Naive thymus-derived CD4-positive, alpha-beta T cell (primary cell): ENCODE measurements at places on chromosomes 6 and 20.

DNA sequence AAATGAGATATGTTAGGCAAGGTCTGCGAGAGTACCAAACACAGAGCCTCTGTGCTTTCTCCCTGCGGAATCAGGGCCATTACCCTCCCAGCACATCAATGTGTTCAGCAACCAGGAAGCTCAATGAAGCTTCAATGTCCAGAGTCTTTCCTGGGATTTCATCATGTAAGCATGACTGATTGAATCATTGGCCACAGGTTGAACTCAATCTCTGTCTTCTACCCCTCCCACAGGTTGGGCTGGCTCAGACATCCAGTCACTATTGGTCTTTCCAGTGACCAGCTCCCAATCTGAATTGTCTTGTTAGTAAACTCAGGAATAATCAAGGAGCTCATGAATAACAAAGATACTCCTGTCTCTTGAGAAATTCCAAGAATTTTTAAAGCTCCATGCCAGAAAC is 2.7 kb upstream of the DTD1 start:
- DNase-seq = no peak

GRCh38 chr6:126959765-126960164 is 158.7 kb upstream of the RSPO3 start:
- no peak for DNase-seq

DNA sequence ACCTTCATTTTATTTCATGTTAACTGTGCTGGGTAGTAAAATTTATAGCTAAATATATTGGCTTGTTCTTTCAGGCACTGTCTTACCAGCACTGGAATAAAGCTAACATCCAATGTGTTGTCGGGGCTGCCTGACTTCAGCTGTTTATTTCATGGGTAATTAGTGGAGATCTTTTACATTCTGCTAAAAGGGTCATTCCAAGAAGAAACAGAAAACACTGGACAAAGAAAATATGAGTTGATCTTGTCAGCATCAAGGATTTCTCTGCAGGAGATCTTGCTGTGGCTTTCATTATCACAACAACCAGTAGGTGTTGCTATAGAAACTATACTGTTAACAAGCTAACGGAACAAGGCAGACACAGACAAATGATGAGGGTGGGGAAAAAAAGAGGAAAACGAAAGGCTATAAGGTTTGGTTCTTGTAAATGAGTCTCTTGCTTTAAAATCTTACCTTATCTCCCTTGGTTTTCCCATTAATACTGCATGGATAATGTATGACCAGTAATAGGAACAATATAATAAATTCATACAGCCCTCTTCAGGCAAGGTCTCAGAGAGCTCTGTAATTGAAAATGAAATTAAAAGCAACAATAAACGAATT is 206.8 kb downstream of the SIM1 start:
- no peak for DNase-seq

- no peak for DNase-seq
These were observed 34.3 kb downstream of the HLA-DMB start for GRCh38 chr6:32906539-32906938.

GRCh38 chr6:15770347-15771143 is 107.7 kb upstream of the DTNBP1 start:
- DNase-seq = no peak

DNA sequence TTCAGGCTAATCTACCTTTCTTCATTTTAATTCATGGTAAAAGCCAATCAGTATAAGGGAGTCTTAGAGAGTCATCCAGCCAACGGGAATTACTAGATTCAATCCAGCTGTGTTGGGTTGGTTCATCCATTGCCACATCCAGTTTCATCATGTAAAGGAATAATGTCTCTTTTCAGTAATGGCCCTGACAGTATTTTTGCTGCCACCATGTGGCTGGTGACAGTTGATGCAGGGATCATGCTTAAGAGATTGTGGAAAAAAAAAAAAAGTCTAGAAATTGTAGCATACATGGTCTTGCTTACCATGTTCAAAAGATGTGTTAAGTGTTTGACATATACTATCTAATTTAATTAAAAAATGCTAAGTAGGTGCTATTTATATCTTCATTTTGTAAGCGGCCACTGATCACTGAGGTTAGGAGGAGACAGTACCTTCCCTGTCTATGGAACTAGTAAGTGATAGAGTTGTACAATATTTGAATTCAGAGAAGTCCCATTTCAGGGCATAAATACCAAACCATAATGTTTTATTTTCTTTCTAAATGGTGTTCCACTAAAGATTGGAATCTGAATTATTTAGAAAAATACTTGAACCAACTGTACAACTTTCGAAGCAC is 135.9 kb downstream of the KHDRBS2 start:
- no peak for DNase-seq

DNA sequence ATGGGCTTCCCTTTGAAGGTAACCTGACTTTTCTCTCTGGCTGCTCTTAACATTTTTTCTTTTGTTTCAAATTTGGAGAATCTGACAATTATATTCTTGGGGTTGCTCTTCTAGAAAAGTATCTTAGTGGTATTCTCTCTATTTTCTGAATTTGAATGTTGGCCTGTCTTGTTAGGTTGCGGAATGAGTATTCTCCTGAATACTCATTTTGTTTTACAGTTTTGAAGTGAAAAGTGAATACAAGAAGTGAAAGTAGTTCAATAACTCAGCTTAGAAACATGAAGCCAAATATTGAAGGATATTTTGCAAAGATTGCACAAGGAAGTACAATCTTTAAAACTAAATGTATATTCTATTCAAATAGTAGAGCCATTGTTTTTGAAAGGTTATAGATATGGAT is 120.2 kb upstream of the MAP3K4 start:
- DNase-seq = no peak

- DNase-seq = no peak
These were observed 1.5 kb downstream of the TFAP2B start for GRCh38 chr6:50819904-50820868.

GRCh38 chr6:165031502-165031901 is 277.9 kb downstream of the C6orf118 start:
- no peak for DNase-seq

DNA sequence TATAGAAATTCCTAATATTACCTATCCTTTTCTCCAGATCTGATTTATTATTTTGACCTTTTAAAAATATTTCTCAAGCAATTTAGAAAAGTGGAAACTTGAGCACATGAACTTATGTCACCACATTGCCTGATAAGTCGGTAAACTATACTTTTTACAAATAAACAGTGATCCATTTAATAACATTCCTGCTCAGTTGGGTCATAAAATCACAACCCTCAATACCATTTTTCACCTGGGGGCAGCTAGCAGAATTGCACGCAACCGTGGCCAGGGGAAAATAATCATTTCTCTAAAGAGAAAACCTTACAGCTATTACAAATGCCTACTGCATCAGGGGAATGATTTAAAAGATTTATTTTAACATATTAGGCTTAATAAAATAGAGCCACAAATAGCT is 614.5 kb downstream of the PHF3 start:
- no peak for DNase-seq

- no peak for DNase-seq
These were observed 381 bp downstream of the MAP3K7 start for GRCh38 chr6:90586546-90586835.

DNA sequence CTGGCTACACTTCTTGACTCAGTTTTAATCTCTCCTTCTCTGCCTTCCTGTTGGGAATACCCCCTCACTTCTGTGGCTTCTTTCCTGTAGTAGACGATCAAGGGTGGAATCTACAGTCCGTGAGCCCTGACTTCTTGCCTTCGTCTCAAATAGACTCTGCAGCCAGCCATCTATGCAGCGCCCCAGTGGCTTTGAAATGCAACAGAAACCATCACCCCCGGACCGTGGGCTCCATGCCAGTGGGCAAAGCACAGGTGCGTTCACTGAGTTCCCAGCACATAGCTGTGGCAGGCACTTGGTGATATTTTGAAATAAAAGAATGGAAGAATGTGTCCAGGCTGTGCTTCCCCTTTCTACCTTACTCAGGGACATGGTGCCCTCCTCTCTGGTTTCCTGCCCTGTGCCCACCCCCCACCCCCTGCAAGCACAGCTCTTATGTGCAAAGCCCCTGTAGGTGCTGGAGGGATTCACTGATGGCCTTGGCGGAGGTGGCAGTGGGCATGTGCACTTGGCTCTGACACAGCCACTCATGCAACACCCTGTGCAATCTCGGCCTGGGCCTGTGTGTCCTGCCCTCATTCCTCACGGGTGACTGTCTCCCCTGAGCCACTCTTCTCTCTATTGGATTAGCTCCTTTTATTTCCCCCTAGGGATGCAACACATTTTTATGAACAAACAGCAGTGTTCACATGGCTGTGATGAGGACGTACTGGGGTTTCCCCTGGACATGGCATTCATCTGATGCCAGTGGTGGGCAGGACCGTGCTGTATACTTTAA is 5.5 kb upstream of the CDSN start:
- DNase-seq = no peak

- no peak for DNase-seq
These were observed 284.5 kb downstream of the PRKN start for GRCh38 chr6:162443101-162443500.

GRCh38 chr20:57124366-57124765 is 142.1 kb downstream of the BMP7 start:
- no peak for DNase-seq

DNA sequence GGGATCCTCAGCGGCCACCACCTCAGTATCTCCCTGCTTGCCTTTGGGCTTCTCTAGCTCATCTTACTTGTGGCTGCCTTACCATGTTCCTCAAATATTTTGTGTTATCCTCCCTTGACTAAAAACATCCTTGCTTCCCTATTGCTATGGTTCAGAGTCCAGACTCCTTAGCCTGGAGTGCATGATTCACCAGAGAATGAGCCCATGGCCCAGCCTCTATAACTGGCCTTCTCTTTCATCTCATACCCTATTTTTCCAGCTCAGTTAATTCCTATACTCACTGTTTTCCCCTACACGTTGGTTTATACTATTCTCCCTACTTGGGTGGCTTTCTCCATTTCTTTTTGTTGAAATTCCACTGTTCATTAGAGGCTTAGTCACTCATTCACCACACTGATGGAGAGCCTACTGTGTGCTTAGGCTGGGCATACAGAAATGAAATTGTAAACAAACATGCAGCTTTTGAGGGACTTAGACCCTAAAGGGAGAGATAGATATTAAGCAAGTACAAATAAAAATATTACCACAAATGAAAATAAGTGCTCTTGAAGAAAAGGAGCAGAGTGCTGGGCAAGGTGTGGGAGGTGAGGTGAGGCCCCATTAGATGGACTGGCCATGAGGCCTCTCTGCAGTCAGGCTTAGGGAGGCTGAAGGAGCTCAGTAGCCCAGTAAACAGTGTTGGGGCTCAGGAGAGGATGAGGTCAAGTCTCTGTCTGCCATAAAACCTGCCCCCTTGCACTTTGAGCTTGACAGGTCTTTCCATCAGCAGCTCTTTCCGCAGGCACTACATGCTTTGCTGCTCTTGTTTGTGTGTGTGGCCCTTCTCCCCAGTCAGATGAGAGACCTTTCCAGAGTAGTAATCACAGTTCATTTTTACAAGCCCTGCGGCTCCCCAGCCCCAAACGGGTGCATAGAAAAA is 109.3 kb downstream of the TCP11 start:
- no peak for DNase-seq

DNA sequence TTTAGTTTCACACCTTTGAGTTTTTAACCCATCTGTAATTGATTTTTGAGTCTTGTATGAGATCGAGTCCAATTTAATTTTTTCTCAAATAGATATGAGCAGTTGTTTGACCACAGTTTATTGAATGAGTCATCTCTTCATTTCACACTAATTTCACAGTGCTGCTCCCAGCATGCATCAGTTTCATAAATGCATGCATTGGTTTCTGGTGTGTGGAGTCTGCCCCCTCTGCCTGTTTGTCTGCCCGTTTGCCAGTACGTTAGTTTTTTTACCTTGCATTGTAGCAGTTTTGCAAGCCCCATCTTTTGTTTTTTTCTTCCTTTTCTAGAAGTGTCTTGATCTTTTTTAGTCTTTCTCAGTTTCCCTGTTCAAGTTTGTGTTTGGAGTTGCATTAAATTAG is 11.9 kb downstream of the SLX4IP start:
- no peak for DNase-seq

DNA sequence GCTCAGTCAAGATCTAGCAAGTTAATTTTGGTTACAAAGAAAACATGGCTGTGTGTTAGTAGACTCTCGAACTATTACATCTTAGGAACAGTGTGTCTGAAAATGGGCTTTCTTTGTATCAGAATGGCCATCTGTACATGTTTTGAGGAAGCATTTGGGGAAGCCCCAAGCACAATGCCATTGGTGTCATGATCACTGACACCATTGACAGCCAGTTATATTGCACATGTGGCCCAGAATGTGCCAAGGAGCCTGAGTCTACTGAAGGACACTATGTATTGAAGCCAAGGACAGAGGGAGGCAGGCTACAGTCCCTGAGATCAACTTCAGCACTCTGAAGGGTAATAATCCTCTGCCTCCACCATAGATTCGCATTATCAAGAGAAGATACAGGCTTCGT is 12.6 kb upstream of the FAM50B start:
- no peak for DNase-seq

GRCh38 chr20:23024701-23025100 is 10.4 kb upstream of the SSTR4 start:
- no peak for DNase-seq

GRCh38 chr20:52083627-52084232 is 107.8 kb downstream of the ZFP64 start:
- no peak for DNase-seq

GRCh38 chr6:5529733-5530132 is 268.4 kb downstream of the FARS2 start:
- DNase-seq = no peak

- no peak for DNase-seq
These were observed at the start of gene VWA7 for GRCh38 chr6:31776989-31777666. TSS of gene VWA7 (minus strand) at chr6:31777328. CDS start at chr6:31776779, 549 bp downstream.

DNA sequence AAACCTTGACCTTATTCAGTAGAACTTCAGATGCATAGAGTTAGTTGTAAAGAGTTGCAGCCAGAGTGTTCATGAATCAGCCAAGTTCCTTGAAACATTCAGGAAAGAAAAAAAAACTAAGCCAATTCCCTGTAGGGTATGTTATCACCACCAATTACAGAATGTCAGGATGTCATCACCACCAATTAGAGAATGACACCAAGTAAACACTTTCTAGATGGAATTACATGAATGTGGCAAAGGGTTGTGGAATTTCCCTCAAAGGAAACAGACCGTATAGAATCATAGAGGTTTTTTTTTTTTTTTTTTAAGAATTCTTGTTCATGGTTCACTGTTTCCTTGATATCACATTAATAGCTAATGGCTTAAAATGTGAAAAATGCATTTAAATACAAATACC is 472.1 kb upstream of the RNF217 start:
- no peak for DNase-seq

DNA sequence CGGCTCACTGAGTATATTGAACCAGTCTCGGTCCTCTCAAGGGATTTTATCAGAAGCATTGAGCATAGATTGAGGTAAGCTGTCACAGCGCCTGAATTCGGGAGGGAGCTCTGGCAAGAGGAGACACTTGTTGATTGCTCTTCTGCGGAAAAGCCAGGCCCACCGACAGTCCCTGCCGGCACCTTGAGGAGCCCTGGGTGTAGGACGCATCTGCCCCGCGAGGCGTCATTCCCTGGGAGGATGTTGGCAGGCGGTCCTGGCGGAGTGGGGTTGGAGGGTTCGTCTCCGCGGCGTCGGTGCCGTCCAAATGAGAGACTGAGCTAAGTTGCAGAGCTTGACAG is 843 bp downstream of the FBXO9 start:
- DNase-seq = peak; percentile 12
